NCI-H187 (cell line): ENCODE measurements at places on chromosomes 13 and 19.

- DNase-seq, result no peak
These were observed 37.4 kb downstream of the RYR1 start for GRCh38 chr19:38470788-38471480.

DNA sequence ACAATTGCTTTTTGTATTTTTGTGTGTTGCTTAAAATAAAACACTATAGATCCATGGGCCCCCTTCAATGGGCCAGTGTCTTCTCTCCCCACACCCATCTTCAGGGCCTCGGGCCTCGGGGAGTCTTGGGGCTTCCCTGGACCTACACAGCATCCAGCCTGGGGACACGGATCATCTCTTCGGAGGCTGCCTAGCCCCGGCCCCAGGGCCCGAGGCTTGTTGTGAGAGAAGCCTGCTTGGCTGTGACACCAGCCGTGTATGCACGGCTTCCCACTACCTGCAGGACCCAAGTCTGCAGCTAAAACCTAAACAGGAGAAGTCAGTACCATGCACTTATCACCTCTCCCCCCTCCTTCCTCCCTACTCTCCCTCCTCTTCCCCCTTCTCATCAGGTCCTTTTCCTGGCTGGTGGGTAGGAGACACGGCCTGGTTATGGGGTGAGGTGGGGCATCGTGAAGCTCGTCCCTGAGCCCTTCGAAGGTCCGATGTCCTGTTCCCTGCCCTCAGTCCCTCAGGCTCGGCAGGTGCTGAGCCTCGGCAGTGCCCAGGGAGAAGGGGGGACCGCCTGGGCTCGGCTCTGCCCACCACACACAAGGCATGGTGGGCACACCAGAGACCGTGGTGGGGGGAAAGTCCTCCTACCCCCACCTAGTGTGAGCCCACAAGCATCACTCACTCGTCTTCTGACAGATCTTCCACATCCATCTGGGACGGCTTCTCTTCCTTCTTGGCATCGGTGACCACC, 9.5 kb downstream of the C13orf46 start:
- DNase-seq, result no peak

DNA sequence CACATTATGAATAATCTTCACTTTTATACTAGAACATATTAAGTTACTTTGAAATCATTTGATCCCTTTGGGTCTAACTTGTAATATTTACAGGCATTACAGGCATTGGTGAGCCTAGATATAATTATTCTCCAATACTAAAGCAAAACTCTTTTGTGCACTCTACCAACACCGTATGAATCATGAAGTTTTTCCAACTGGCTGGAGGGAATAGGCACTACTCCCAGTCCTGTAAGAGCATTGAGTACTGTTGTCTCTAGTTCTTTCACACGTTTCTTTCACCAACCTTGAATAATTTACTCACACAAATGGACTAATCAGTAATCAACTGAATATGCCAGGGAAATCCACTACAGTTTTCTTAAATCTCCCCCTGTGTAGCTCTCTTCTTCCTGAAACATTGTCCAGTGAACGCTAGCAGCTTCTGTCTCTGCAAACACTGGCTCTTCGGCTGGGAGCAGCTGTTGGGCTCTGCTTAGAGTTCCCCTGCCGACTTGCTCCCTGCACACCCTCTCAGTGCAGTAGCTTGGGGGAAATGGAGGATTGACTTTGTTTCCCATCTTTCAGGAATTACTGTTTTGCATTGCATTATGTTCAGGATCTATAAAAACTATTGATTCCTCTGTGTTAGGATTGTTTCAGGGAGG, 476.7 kb downstream of the RFC3 start:
- no peak for DNase-seq

GRCh38 chr19:53659292-53659691, 27.5 kb downstream of the DPRX start:
- no peak for DNase-seq

- no peak for DNase-seq
These were observed 4.0 kb downstream of the EMP3 start for GRCh38 chr19:48329167-48329891.

DNA sequence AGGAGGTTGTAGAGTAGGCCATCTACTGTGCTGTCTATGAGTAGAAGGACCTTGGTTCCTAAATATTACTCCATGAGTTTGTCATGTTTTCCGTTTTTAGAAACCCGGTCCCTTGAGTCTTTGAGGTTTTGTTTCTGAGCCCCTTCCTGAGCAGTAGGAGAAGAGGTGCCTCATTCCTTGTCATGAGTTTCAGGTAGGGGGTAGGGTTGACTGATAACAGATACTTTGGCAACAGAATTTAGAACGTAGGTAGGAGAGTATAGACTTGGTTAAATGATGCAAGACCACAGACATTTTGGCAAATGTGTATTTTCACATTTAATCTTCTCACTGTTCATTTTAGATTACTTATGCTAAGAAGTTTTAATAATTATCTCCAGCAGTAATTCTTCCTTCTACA, 24.6 kb downstream of the LMO7 start:
- DNase-seq, result no peak

GRCh38 chr19:13102416-13102665, 317 bp downstream of the LYL1 start:
- no peak for DNase-seq

GRCh38 chr19:52667972-52668371, 29.8 kb upstream of the ZNF83 start:
- DNase-seq, result no peak
